SK-N-DZ (cell line): ENCODE measurements at places on chromosomes 6 and 20.
A peak's percentile ranks its signal among the peaks of the same experiment; 100 is the strongest.

DNA sequence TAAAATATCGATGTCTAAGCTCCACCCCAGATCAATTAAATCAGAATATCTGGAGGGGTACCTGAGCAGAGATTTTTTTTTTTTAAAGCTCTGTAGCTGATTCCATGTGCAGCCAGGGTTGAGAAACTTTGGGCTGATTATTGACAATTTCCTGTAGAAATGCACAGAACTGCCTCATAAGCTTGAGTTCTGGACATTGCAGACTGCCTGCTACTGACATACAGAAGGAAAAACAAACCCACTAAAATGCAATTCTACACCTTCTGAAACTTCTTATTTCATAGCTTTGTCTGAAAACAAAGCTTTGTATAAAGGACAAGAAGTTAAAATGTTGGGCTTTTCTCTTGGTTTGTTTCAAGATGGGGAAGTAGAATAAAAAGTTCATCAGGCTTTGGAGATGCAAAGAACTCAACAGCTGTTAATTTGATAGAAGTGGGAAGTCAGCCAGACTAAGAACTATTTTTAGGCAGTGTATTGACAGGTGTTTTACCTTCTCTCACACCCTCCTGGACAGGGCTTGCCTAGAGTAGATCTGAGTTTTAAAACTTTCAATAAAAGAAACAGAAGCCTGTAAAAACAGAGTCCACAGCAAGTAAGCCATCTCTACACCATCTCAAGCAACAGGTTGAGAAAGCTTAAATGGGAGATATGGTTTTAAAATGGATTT lies 147.7 kb downstream of the KCNQ5 start:
- DNase-seq: no peak

DNA sequence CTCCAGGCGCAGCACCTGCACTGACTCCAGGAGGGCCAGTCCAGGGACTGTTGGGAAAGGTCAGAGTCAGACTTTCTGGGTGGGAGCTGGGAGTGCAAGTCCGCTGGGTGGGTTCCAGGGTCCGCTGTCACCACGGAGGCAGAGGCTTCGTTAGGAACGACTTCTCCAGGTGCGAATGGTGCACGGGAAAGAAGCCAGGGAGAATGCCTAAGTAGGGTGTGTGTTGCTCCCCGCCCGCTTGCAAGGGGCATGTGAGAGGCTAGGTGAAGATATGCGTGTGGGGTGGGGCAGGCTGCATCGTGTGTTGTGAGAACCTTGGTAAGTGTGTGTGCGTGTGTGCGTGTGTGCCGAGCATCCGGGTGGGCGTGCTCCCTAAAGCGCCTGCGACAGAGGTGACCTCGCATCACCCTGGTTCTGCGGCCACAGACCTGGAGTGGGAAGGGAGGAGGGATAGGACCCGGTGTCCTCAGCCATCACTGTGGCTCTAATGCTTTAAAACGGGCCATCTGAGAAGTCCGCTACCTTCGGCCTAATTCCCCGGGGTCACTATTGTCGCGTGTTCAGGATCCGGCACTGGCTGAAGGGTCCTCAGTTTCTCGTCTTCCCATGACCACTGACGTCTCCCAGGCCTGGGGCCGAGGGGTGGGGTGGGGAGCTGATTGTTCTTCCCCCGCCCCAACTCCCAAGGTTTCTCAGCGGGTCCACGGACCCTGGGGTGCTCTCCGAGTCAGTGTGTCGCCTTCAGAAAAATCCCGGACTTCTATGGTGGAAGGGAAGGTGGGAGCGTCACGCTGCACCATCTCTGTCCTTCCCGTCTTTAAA lies 6.1 kb downstream of the SLC32A1 start:
- no peak for DNase-seq

GRCh38 chr6:49966823-49967222 lies 2.6 kb downstream of the DEFB113 start:
- no peak for DNase-seq

- DNase-seq: no peak
Measured at GRCh38 chr20:3312940-3313682, 74.1 kb upstream of the SLC4A11 start.

- no peak for DNase-seq
Measured at GRCh38 chr6:125451750-125452149, 150.0 kb upstream of the HDDC2 start.

GRCh38 chr20:41367393-41367695 lies 726 bp upstream of the EMILIN3 start:
- no peak for DNase-seq

DNA sequence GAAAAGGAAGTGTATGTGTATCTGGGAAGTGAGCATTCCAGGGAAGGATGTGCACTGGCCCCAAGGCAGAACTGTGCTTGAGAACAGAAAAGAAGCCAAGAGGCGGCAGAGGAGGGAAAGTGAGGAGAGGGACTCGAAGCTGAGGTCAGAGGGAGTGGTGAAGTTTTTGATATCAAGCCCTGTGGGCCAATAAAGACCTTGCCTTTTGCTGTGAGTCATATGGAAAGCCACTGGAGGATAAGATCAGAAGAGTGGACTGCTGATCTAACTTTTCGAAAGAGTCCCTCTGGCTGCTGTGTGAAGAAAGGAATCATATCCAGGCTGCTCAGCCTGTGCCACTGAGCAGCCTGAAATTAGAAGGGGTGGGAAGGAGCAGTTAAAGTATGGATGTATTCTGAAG lies 99.4 kb downstream of the EYA4 start:
- no peak for DNase-seq

DNA sequence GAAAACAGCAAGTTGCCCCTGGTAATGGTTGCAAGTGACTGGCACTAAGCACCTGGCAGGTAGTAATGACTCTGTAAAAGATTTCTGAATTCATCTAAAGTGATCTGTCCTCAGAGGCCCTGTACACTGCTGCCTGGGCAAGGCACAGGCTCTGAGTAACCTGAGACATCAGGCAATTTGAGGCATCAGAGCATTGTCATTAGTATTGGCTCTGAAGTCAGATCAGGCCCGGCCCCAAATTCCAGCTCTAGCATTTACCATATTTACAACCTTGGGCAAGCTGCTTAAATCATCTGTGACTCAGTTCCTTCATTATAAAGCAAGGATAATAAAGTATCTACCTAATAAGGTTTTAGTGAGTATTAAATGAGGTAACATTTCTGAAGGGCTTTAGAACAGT lies 17.3 kb upstream of the TENT5A start:
- no peak for DNase-seq

DNA sequence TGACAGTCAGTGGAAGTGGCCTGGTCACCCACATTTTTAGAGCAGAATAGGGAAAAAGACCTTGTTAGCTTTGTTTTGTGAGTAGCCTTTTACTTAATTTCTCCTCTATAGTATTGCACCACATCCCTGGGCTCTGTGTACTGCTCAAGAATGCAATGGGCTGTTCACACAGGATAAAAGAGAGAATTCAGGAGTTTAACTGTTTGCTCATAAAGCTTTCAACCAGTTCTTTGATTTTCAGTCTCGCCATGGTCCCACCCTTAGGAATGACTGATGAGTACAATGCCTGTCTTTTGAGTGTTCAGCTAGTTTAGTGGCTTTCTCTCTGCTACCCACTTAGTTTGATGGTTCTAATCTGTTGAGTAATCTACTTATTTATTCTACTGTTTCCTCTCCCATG lies 129.7 kb downstream of the PLG start:
- no peak for DNase-seq

DNA sequence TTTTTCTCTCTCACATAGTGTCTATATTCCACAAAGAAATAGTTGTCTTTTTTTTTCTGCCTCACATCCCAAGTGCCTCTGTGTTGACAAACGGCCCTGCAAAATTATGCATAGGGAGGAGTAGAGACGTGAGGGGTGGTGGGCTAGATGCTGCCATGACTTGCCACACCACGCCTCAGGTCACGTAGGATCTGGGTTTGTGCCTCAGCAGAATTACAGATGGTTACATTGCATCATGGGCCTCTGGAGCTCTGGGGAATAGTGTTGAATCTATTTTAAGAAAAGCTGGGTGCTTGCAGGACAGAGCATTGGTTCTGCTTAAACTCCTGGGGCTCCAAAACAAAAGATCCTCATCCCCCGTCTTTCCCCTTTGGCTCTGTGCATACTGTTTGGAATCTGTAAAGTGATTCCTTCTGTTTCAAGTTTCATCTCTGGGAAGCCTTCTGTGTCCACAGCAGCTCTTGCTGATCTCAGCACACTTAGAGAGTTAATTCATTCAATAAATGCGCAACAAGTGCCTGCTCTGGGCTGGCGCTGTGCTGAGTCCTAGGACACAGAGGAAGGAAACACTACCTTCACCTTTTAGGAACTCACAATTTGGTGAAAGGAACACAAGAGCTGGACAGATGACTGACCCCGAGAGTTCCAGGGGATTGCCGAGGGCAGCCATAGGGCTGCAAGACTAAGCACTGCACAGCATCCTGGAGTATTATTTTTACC lies 2.4 kb downstream of the FANCE start:
- no peak for DNase-seq

- no peak for DNase-seq
Measured at GRCh38 chr6:43828711-43829110, 58.7 kb downstream of the VEGFA start.

DNA sequence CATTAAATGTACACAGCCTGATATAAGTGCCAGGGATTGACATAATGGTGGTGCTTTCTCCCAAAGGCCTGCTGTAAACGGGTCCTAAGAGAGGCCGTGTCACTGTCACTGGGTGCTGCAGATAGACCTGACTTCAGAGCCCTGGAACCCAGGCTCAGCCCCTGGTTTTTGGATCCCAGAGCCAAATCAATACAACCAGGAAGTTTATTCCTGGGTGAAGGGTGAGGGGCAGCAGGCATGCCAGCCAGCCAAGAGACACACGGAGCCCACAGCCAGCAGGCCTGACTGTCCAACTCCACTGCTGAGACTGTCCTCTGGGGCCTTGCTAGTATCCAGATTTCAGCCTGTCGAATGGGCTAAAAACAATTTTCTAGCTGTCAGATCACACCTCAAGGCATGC lies 12.8 kb upstream of the ARMC12 start:
- DNase-seq: no peak

GRCh38 chr20:62539198-62540045 lies 63.6 kb upstream of the GATA5 start:
- no peak for DNase-seq

GRCh38 chr20:6411651-6412050 lies 288.8 kb upstream of the FERMT1 start:
- no peak for DNase-seq

GRCh38 chr6:155449450-155450239 lies 6.0 kb downstream of the NOX3 start:
- DNase-seq: peak; percentile 6

- no peak for DNase-seq
Measured at GRCh38 chr6:91130126-91130525, 543.3 kb upstream of the MAP3K7 start.

DNA sequence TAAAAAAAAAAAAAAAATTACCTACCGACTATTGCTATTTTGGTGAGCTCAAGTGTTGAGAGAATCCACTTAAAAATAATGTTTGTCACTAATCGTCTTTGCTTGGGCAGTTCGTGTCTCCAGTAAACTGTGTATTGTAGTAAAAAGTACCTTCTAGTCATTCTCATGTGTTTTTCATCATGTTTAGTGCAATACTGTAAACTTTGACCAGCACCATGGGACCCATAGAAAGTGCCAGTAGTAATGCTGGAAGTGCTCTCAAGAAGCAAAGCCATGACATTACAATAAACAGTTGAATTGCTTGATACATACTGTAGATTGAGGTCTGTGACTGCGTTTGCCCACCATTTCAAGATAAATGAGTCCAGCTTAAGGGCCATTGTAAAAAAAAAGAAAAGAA lies 395.2 kb downstream of the BCKDHB start:
- no peak for DNase-seq

DNA sequence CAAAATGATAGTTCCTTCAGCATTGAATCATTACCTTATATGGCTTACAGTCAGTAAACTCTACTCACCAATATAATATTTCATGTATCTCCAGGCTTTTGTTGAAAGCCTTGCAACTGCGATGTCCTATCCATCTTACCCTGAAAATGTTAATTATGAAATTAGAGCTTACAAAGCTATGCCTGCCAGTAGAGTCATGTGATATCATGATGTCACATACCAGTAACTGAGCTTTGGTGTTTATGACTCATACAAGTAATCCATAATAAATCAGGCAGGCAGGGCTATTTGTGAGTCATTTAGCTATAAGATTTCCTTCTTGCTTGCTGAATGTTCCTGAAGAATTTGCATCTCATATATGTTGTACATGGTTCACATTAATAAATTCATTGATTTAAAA lies 44.9 kb upstream of the FAM83B start:
- no peak for DNase-seq

- no peak for DNase-seq
Measured at GRCh38 chr20:22490287-22491193, 93.8 kb downstream of the FOXA2 start.

- no peak for DNase-seq
Measured at GRCh38 chr6:159989492-159990480, 20.9 kb downstream of the IGF2R start.

- no peak for DNase-seq
Measured at GRCh38 chr6:132932588-132932987, 118.2 kb downstream of the RPS12 start.

GRCh38 chr20:23475395-23475794 lies 15.5 kb upstream of the CST8 start:
- no peak for DNase-seq

- DNase-seq: no peak
Measured at GRCh38 chr20:9330151-9330550, 184.2 kb upstream of the LAMP5 start.

- DNase-seq: no peak
Measured at GRCh38 chr6:145699462-145699861, 35.9 kb downstream of the EPM2A start.

- no peak for DNase-seq
Measured at GRCh38 chr6:151577257-151577656, 83.4 kb downstream of the CCDC170 start.

GRCh38 chr20:57001126-57001767 lies 265.2 kb downstream of the BMP7 start:
- DNase-seq: no peak

DNA sequence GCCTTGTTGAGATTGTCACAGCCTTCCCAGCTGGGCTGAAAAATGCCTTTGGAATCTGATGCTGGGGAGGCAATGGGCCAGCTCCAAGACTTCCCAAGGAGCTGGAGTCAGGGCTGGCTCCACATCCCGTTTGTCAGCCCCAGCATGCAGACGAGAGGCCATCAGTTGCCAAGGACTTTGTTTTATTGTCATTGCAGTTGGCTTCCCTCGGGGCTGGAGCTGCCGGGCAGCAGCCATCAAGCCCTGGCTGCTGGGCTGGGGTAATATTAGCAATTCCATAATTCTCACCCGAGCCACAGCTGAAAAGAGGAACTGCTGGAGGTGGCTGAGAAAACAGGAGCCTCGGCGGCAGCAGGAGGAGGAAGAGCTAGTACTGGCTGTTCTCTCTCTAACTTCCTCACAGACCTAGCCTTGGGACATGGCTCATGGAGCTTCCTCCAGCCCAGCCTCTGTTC lies 182.5 kb downstream of the CDC5L start:
- no peak for DNase-seq

- peak; percentile 56 for DNase-seq
Measured at GRCh38 chr6:32947552-32948465, 5.1 kb downstream of the HLA-DMA start.

- no peak for DNase-seq
Measured at GRCh38 chr6:112286010-112286409, 31.6 kb upstream of the LAMA4 start.

- no peak for DNase-seq
Measured at GRCh38 chr6:44049163-44049988, 77.9 kb downstream of the MRPL14 start.

GRCh38 chr6:143549221-143549948 lies 37.9 kb upstream of the FUCA2 start:
- DNase-seq: no peak

- DNase-seq: no peak
Measured at GRCh38 chr20:53635221-53635620, 41.6 kb upstream of the ZNF217 start.
